ENCODE measurements at places on chromosomes 6 and 20. TPM values are rescaled to one million over a fixed set of nuclear protein-coding genes. Genes with fewer than 3 reads are reported as not detected.

NRN1 gene
- total RNA-seq: 117 TPM

DAAM2 gene
- total RNA-seq: 122 TPM

OOEP gene
- total RNA-seq: 0.16 TPM

NDRG3 gene
- total RNA-seq: 35.7 TPM

GLP1R gene
- total RNA-seq: not detected

CAGE1 gene
- total RNA-seq: not detected

CALHM6 gene
- total RNA-seq: 0.32 TPM

PRSS35 gene
- total RNA-seq: 0.81 TPM

ERMARD gene
- total RNA-seq: 14.9 TPM

CGA gene
- not detected for total RNA-seq

PRPH2 gene
- 2.2 TPM for total RNA-seq

CDH22 gene
- not detected for total RNA-seq

MAPK13 gene
- total RNA-seq: 4.1 TPM

COX4I2 gene
- not detected for total RNA-seq

NELFE gene
- total RNA-seq: 81.9 TPM

PEX3 gene
- 18.2 TPM for total RNA-seq

TGM3 gene
- not detected for total RNA-seq

BMP5 gene
- total RNA-seq: not detected

DOK5 gene
- 21.3 TPM for total RNA-seq

LTA gene
- total RNA-seq: not detected

CHRNA4 gene
- not detected for total RNA-seq

DEFB121 gene
- total RNA-seq: not detected

SALL4 gene
- 0.16 TPM for total RNA-seq

BPIFB2 gene
- total RNA-seq: not detected

PHACTR3 gene
- total RNA-seq: 5.2 TPM

EGFL8 gene
- total RNA-seq: 0.97 TPM

SLC22A3 gene
- total RNA-seq: 0.16 TPM

MAK gene
- not detected for total RNA-seq

SPDEF gene
- total RNA-seq: under 0.01 TPM

EFCAB8 gene
- under 0.01 TPM for total RNA-seq

FUCA2 gene
- total RNA-seq: 30.2 TPM

TXLNB gene
- total RNA-seq: 0.24 TPM

RNF182 gene
- 15.4 TPM for total RNA-seq

JPH2 gene
- total RNA-seq: 21.4 TPM

HLA-DMB gene
- total RNA-seq: 0.65 TPM

KCNB1 gene
- 0.24 TPM for total RNA-seq

ADAM33 gene
- 229 TPM for total RNA-seq

FLRT3 gene
- 2.8 TPM for total RNA-seq

TRIM26 gene
- 38.5 TPM for total RNA-seq

ANGPT4 gene
- total RNA-seq: under 0.01 TPM

CD24 gene
- total RNA-seq: 0.97 TPM

GJA10 gene
- total RNA-seq: not detected

GNRH2 gene
- total RNA-seq: not detected

FAM209B gene
- 0.36 TPM for total RNA-seq

C20orf96 gene
- 2.1 TPM for total RNA-seq
